ENCODE measurements at places on chromosomes 4 and X.

- DNase-seq = no peak
Measured at GRCh38 chr4:70739496-70740337, 18.0 kb downstream of the RUFY3 start.

DNA sequence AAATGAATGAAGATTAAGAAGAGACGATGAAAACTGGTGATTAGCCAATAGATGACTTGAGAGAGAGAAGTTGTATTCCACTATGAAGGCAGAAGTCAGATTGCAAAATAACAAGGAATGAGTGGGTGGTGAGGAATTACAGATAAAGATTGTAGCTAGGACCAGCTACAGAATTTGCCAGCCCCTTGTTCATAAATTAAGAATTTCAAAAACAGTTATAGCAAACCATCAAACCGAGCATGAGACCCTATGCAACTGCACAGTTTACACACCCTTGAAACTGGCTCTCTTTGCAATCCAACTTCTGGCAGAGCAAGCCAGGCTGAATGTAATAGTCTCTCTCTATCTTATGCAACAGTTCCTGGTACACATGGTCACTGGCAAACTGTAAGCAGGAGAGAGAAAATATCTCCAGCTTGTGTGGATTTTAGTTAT is 35.2 kb downstream of the STAP1 start:
- no peak for DNase-seq

- DNase-seq = no peak
Measured at GRCh38 chr4:94665500-94666404, 92.0 kb upstream of the BMPR1B start.

DNA sequence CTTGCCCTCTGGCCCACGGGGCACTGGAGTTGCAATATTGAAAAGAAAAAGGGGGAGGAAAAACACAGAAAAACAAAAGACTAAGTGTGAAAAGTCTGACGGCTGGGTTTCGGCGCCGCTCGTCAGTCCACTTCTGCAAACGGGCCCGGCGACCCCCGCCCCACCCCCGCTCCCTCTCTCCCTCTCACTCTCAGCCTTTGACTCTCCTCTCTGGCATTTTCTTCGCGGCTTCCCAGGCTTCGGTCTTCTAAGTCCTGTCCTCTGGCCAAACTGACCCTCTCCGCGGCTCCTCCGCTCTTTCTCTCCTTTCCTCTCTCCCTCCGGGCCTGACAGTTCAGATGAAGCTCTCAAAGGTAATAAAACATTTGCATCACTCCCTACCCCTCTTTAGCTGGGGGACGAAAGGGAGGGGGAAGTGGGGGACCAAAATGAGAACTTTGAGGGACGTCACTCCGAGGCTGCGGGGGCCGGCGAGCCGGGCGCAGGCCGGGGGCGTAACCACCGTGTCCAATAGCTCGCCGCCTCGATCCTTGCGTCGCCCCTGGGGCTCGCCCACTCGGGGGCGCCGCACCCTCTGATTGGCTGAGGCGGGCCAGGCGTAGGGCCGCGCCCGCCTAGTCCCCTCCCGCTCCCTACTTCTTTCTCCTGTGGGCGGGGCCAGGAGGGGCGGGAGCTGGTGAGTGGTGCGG is at the start of gene NKX6-1:
TSS of gene NKX6-1 (minus strand) at position 358 of the 689 bp plus-strand sequence. CDS start 1,064 bp downstream, outside the sequence.
- no peak for DNase-seq

- no peak for DNase-seq
Measured at GRCh38 chrX:24396931-24397279, 36.5 kb downstream of the SUPT20HL1 start.
